ENCODE measurements at places on chromosomes 13 and 19.

DNA sequence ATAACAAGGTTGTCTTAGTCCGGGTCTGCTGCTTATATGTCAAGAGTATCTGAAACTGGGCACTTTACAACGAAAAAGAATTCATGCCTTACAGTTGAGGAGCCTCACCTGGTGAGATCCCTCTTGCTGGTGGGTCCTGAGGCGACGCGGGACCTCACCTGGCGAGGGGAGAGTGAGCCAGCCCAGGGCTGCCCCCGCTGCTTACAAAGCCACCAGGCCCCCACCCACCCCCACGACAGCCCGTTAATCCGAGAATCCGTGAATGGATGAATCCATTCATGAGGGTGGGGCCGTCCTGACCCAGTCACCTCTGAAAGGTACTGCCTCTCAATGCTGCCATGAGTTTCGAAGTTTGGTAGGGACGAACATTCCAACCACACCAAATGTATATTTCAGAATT is 54.0 kb upstream of the F7 start:
- DNase-seq: no peak

- DNase-seq: no peak
These were observed 205.5 kb downstream of the EFNB2 start for GRCh38 chr13:106329941-106330340.

GRCh38 chr19:9673912-9674662 is 813 bp downstream of the ZNF562 start:
- no peak for DNase-seq

- DNase-seq: no peak
These were observed 1.8 kb downstream of the DACH1 start for GRCh38 chr13:71864986-71865873.

GRCh38 chr19:56245121-56245740 is 27.3 kb upstream of the EDDM13 start:
- no peak for DNase-seq

DNA sequence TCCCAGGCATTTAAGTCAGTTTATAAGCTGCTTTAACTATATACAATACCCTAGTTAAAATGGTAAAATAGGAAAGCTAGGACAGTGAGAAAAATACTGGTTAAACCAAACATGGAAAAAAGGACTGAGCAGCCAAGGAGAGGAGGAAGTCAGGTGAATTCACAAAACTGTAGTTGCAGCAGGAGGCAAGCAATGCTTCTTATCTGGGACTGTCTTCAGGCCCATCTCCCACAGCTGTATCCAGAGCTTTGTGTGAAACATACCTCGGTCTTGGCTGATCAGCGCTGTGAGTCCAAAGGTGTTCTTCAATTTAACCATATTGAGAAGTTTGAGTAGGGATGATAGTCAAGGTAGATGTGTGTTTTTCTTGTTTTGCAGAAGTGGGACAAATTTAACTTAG is 15.7 kb upstream of the SUPT20H start:
- DNase-seq: no peak

- DNase-seq: no peak
These were observed 26.7 kb upstream of the NPAS1 start for GRCh38 chr19:46992699-46993535.

Measured in stimulated activated CD4-positive, alpha-beta T cell treated with anti-CD3 and anti-CD28 coated beads, TNF-alpha, amount 100 ng/mL, for 1 hour (primary cell).